ENCODE measurements at places on chromosomes 11 and 22.
A peak's percentile ranks its signal among the peaks of the same experiment; 100 is the strongest.

- DNase-seq: no peak
These were observed 427.5 kb upstream of the CCDC90B start for GRCh38 chr11:83713708-83714107.

DNA sequence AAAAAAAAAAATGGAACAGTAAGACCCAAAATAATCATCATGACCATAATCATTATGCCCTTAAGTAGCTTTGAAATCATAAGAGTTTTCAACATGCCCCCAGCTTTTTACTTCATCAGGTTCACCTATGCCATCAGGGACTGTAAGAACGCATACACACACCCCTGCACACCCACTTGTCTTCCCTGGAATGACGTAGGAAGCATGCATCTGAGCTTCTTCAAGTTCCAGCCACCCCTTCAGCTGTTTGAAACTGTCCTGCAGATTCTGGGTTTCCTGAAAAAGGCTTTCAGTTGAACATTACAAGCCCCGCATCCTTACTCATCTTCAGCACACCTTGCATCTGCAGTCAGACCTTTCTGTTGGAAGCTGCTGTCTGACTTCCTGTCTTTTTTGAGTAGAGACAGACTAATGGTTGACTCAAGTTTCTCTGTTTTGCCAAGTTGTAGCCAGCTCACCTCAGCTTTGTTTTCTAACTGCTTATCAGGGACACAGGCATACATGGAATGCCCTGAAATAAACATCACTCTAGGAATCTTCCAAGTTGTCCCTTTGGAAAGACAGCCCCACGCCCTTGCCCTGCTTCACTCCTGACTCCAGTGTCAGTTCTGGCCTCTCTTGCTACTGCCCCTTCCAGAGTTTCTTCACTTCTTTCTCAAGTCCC is 37.0 kb downstream of the ARHGAP1 start:
- no peak for DNase-seq

DNA sequence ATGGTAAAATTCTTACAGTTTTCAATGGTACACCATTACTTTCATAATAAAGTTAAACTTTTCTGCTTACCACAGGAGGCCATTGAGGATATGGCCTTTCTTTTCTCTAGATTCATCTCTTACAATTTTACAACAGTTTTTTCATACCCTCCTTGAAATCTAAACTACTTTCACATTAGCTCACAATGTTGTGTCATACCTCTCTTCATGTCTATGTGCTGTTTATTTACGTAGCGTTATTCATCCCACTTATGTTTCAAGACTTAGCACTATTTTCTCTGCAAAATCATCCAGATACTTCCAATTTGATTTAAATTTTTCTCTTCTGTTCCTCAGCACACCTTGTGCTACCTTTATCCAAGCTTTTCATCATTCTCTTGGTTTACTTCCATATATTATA is 123.3 kb downstream of the METTL15 start:
- DNase-seq: no peak

GRCh38 chr22:25553131-25553530 is 11.3 kb upstream of the GRK3 start:
- no peak for DNase-seq

DNA sequence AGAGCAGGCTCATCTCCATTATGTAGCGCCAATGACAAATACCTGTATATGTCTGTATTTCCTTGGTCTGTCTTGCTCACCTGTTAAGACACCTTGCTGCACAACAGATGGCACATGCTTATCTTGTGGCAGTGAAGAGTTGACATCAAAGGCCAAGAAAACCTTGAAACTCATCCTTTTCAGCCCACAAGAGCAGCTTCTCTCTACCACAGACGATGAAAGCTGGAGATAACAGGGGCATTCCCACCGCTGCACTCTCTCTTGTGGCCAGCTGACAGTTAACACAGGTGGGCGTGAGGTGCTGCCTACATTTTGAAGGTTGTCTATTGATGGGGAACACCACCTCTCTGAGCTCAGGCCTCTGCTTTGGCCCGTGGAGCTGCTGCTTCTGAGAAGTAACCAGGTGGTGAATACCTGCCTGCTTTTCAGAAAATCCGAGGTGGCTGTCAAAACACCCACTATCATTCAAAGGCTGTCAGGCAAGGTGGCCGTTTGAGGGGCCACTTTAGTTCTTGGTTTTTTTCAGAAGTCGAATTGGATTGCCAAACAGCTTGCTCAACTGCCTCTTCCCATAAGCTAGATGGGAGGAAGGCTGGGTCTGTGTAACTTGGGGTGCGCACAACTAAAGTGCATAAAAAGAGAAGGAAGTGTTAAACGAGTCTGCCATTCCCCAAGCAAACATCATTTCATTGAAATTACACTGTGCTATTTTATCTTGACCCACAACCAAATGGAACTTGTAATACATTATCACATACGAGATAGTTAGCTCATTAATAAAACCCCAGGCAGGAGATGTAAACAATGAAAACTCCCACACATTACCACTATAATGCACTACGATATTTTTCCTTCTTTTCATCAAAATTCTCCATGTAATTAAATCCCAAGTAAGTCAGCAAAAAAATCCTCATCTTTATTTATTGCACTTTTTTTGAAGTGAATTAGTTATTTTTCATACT is 87.1 kb upstream of the RAG2 start:
- DNase-seq: no peak

GRCh38 chr22:20632082-20632481 is 124.7 kb downstream of the MED15 start:
- no peak for DNase-seq

DNA sequence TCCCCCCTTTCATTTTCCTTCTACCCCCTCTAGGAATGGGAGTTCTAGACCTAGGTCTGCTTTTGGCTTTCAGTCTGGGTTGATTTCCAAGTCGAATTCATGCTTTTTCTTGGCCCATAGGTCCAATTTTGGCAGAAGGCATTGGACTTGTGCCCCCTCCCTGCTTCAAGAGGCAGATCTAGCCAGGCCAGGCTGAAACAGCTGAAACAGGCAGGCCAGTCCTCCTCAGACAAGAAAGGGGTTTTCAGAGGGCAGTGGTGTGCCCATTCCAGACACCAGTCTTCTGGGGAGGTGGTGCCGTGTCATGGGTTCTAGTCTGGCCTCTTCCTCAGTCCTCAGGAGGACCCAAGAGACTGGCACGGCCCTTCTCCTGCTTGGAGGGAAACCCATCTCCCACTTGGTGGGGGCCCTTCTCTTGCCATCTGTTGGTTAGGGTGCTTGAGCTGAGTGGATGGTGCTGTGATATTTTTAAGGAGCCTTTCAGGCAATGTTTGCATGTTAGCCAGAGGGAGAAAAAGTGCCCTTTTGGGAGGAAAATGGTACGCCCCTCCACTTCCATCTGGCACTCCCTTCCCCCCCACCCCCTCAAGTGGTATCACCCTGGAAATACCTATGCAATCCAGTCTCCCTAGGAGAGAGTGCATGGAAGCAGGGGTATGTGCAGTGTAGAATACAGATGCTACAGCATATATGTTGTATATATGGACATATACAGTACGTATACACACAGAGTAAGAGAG is 53.6 kb downstream of the SYT13 start:
- no peak for DNase-seq

GRCh38 chr11:15852179-15852578 is 504.2 kb downstream of the SOX6 start:
- no peak for DNase-seq

- DNase-seq: no peak
These were observed 28.7 kb downstream of the OTOG start for GRCh38 chr11:17575431-17576425.

GRCh38 chr11:66782726-66783125 is 53.7 kb upstream of the SPTBN2 start:
- DNase-seq: no peak

GRCh38 chr11:27367881-27368280 is 4.9 kb upstream of the CCDC34 start:
- peak; percentile 85 for DNase-seq

DNA sequence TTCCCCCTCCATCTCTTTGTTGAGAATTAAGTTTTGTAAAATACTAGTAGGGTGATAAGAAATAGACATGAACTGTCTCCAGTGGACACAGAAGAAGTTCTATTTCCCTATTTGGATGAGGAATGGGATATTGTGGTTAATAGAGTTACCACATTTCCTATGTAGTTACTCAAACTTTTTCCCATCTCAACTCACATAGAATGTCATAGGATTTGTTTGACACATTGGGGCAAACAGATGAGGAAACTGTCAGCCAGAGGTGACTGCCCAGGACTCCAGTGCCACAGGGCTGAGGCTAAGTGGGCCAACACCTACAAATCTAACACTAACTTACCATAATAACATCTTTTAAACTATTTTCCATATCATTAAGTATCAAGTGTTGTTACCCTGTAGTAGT is 58.3 kb downstream of the CCDC83 start:
- no peak for DNase-seq

DNA sequence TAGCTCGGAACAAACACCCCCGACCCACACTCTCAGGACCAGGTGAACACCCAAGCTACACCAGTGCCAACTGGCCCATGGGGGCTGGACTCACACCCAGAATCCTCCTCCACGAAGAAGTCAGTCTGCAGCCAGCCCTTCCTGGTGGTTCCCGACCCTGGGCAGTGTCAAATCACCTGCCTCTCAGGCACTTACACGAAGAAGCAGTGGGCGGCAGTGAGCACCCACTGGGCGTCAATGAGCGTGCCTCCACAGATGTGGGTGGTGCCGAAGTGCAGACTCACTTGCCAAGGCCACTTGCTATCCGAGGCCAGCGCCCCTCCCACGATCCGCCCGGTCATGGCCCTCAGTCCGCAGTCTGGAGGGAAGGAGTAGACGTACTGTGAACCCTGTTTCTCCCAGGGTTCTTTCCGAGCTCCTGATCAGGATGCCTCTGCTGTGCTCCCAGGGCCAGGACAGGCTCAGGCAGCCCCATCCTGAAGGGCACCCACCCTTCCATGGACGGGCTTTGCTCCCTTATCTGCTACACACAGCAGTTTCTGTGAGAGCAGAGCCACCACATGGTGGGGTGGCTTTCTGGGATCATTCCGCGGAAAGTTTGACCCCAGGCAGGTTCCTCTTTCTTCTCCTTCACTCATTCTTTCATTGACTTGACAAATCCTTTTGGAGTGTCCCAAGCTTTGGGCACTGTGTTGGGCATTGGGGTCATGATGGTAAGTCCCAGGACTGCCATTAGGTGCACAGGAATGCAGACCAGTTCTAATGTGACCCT is 19.4 kb downstream of the TMPRSS13 start:
- no peak for DNase-seq

GRCh38 chr11:23377909-23378308 is 517.6 kb upstream of the CCDC179 start:
- no peak for DNase-seq

GRCh38 chr11:102767800-102768199 is 12.6 kb downstream of the MMP10 start:
- DNase-seq: no peak

DNA sequence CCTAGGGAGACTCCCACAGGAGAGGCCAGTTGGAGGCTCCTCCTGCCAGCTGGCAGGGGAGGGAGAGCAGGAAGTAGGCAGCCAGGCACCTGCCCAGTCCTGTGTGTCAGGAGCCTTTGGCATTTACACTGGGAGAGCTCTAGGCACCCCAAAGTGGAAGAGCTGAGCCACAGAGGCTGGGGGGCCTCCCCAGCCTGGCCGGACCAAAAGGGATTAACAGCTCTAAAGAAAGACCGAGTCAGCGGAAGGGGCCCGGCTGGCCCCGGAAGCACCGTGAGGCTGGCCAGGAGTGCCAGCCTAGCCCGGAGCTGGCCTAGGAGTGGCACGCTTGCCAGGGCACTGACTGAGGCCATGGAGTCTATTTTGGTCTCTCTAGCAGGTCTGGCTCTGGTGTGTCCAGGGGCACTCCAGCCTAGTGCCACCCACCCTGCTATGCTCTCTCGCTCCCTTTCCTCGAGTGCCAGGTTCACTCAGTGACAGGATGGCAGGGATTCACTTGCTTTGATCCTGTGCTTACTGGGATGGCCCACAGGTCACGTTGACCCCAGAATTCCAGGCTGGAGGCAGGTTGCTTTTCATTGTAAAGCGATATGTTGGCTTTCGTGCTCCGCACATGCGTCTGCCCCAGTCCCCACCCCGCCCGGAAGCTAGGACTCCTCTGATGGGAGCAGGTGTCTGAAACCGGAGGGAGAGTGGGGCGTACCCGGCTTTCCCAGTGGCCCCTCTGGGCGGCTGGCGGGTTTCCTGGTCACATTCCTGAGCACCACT is 3.3 kb upstream of the KMT5B start:
- no peak for DNase-seq

DNA sequence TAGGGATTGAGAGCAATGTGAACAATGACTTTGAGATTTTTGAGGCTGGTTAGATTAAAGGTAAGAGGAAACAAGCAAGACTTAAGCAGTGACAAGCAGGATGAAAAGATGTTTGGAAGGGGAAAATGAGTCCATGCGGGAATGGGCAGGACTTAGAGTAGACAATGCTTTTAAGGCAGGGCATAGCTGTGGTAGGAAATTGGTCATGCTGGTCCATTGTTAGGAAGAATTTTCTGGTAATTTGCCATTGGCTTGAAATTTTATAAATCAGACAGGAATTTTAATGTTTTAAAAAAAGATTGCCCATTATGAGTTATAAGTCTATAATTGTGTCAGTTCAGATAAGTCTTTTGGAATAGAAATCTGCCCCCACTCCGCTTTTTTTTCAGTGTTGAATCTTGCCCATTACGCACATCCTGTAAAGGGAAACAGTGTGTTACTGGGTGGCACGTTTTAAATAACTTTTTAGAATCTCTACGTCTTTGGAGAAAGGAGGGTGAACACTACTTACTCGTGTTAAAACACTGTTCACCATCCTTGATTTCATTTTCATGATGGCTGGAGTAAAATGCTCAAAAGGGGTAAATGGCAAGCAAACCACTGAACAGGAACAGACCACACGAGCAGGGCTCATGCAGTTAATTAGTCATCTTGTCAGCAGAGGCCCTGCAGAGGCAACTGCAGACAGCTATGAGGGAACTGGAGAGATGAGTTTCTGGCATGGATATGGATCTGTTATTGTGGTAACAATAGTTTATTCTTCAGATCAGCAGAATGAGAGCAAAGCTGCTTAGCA is 25.0 kb downstream of the SWAP70 start:
- DNase-seq: no peak

GRCh38 chr11:65551572-65552387 is 6.4 kb downstream of the LTBP3 start:
- DNase-seq: peak; percentile 40

DNA sequence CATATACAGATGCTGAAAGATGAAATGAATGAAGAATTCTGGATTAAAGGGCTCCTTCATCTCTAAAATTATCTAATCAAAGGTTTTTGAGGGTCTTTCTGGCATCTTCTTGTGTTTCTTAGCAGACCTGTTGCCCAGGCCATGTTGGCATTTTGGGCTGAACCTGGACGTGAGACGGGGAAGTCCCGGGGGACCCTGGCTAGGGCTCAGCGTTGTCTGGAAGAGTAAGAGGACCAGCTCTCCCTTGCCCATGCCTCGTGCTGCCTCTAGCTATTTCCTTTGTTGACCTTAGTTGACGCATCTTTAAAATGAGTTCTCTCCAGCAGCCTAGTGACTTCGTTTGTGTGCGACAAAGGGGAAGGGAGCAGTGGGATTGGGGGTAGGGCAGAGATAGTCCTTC is 152.2 kb downstream of the ST3GAL4 start:
- no peak for DNase-seq

Data from NCI-H748 treated with DMSO at 0.1 percent for 48 hours (cell line).